ENCODE measurements at places on chromosomes 3 and 15.

- DNase-seq = no peak
Observed at GRCh38 chr3:106359692-106360091, 490.9 kb upstream of the CBLB start.

GRCh38 chr3:112990672-112991602, at the start of gene GTPBP8:
GTPBP8 (plus strand) TSS chr3:112990984; CDS start chr3:112991000, 16 bp downstream.
- DNase-seq = peak; percentile 69

- DNase-seq = no peak
Observed at GRCh38 chr3:27677565-27677964, 44.6 kb downstream of the EOMES start.

GRCh38 chr3:42707620-42708355, 5.2 kb upstream of the HHATL start:
- no peak for DNase-seq

GRCh38 chr3:15769256-15769915, 28.4 kb downstream of the ANKRD28 start:
- no peak for DNase-seq

- no peak for DNase-seq
Observed at GRCh38 chr3:8482960-8483665, 18.5 kb upstream of the LMCD1 start.

DNA sequence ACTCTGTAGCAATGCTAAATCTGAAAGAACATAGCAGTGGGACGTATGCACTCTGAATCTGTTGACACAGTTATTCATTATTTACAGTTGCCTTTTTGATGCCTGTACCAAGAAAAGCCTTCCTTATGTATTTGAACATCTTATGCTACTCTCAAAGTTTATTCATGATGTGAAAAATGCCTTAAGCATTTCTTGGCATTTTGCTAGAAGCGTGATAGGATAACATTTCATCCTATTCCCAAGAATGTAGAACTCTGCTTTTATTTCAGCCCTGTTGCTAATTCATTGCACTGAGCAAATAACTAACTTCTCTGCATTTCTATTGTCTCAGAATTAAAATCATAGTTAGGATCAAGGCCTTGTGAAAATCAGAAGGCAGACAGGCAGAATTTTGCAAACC, 105.5 kb downstream of the STRIT1 start:
- no peak for DNase-seq

DNA sequence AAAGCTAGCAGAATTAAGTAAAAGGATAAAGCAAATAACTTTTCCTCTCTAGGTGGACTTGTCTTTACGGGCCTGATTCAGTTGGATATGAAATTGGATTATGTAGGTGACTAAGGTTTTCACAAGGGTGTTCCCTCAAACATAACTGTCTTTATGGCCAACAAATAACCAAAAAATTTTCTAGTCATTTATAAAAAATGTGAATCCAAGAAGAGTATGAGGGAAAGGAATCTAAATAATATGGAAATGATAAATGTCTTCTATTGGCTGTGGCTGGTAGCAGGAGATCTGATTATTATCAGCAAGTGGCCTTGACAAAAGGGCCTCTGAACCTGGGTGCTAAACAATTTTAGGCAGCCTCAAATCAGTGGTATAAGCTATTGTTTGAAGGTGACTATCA, 594.0 kb upstream of the UBE2E2 start:
- DNase-seq = no peak

GRCh38 chr15:85753791-85754452, 40.8 kb downstream of the KLHL25 start:
- no peak for DNase-seq

DNA sequence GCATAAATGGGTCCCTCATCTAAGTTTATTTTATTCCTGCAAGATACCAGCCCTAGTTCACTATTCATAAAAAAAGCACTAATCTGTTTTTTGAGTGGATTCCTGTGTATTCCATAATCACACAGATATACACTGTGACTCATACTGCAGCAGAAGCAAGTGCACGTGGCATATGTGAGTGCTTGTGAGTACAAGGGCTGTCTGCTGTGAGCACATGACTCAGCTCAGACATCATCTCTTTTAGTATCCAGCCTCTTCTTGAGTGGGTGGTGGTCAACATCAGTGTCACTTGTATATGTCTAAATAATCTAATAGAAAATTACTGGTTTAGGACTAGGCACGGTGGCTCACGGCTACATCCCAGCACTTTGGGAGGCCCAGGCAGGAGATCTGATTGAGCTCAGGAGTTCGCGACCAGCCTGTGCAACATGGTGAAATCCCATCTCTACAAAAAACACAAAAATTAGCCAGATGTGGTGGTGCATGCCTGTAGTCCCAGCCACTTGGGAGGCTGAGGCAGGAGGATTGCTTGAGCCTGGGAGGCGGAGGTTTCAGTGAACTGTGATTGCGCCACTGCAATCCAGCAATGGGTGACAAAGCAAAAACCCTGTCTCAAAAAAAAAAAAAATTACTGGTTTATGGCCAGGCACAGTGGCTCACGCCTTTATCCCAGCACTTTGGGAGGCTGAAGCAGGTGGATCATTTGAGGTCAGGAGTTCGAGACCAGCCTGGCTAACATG, 49.8 kb downstream of the NIPA2 start:
- DNase-seq = peak; percentile 71

DNA sequence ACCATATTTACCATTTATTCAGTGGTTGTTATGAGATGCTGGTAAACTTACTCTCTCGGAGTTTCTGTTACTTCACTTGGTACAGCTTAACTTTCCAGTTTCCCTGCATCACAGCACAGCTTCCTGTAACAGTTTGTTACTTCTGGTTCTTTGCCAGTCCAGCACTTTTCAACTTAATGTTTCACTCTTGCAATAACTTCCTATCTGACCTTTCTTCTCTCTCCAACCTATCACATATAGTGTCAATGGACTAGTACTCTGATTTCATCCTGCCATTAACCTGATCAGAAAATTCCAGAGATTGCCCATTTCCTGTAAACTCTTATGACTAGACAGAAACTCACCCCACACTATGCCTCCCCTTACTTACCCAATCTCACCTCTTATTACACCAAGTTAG, 3.9 kb upstream of the ATP11B start:
- DNase-seq = no peak

- no peak for DNase-seq
Observed at GRCh38 chr3:119237299-119237698, 3.4 kb downstream of the B4GALT4 start.

DNA sequence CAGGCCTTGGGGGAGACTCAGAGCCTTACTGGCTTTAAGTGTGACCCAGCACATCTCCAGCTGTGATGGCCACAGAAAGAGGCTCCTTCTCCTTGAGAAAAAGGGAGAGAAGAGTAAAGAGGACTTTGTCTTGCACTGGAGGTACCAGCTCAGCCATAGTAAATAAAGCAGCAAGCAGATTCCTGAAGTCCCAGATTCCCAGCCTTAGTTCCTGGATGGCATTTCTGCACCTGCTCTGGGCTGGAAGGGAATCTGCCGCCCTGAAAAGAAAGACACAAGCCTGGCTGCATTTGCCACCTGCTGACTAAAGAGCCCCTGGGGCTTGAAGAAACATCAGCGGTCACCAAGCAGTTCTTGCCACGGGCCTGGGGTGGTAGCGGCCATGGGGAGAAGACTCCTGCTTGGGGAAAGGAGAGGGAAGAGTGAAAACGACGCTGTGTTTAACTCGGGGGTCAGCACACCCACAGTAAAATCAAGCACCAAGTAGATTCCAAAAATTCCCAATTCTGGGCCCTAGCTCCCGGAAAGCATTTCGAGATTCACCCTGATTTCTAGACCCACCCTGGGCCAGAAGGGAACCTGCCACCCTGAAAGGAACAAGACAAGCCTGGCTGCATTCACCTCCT, 24.2 kb upstream of the TNK2 start:
- no peak for DNase-seq

GRCh38 chr3:38763569-38763968, 52.4 kb downstream of the SCN10A start:
- DNase-seq = no peak

DNA sequence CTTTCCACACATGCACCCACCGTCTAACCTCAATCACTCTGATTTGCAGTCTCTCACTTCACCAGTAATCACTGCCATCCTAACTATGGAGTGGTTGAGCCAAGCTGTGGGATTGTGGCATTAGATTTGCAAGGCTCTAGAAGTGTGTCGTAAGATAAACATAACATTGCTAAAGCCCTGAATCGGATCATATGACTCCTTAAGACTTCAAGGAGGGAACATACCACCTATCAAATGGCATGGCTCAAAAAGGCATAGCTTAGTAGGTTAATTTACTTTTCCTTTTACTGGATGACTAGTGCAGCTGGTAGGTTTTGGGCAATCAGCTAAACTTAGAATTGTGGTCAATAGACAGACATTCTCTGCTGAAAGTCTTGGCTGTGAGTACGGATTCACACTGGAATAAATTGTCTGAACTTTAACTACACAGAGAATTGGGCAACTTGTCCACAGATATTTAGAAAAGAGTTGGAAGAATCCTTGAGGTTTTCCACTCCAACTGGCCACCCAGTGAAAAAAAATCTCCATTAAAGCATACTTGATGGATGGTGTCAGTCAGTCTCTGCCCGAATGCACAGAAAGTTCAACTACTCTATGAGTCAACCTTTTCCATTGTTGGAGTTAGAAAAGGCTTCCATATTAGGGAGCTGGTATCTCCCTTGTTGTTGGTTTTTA, 476.7 kb upstream of the CBLB start:
- DNase-seq = peak; percentile 33

- DNase-seq = no peak
Observed at GRCh38 chr3:41581700-41582099, 380.2 kb downstream of the ULK4 start.

- no peak for DNase-seq
Observed at GRCh38 chr3:21152555-21152954, 598.5 kb downstream of the ZNF385D start.

GRCh38 chr3:192494174-192494573, 233.2 kb downstream of the FGF12 start:
- peak; percentile 89 for DNase-seq

GRCh38 chr15:40985541-40986330, 32.5 kb downstream of the CHAC1 start:
- no peak for DNase-seq

GRCh38 chr15:34047893-34048775, 9.1 kb upstream of the AVEN start:
- no peak for DNase-seq

DNA sequence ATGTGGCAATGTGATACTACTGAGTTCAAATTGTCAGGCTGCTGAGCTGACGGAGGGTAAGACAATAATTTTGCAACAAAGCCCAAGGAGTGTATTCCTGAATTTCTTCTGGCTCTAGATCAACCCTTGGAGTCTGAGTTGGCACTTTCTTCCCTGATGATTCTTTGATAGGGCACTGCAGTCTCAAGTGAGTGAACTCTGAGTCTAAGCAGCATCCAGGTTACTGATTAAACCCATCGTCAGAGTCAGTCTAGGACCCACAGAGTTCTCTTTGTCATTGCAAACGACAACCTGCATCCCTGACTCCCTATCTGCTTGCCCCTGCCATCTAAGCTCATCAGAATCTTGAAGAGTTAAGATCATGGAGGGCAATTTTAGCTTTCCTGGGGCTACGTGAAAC, 58.6 kb downstream of the MME start:
- no peak for DNase-seq

DNA sequence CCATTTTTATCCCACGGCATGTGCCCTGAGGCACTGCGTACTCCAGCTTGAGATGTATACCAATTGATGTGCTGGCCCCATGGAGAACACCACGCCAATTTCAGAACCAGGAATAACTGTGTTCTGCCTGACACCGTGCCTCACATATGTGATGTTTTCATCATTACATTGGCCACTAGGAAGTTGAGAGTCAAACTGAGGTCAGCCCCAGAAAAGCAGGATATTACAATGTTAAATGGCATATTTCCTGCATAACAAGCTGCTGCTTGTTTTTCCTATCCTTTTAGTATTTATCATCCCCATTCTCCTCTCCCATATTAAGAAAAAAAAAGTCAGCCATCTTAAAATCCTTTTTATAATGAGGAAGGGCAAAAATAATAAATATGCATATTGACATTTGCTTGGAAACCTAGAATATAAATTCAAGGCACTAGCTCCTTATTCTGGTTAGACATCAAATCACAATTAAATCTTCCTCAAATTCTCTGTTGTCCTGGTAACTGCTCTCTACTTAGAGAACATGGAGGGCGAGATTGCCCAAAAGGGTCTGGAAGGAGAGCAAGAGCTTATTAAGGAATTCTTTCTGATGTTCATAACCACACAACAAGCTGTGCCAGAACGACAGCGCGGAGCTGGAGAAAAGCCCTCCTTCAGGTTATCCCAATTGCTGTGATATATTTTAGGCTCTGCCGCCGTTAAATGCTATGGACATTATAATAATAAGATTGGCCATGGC, 112.6 kb downstream of the UACA start:
- peak; percentile 42 for DNase-seq

DNA sequence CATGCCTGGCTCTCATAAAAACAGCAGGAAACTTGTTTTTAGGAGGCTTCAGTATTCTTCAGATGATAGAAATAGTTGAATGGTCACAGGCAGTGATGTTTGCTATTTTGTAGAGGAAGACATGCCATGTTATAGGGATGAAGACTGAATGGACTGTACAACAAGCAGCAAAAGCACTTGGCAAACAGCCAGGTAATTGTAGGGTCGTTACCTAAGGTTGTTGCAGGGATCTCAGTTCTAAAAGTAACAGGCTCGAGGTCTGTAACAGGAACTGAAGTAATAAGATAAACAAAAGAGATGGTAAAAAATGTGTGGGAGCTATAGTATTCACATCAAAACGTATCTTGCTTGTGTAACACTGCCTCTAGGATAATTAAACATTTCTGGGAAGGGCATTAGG, 116.3 kb downstream of the TFG start:
- no peak for DNase-seq

- DNase-seq = no peak
Observed at GRCh38 chr15:88378188-88378637, 89.0 kb downstream of the MRPL46 start.

DNA sequence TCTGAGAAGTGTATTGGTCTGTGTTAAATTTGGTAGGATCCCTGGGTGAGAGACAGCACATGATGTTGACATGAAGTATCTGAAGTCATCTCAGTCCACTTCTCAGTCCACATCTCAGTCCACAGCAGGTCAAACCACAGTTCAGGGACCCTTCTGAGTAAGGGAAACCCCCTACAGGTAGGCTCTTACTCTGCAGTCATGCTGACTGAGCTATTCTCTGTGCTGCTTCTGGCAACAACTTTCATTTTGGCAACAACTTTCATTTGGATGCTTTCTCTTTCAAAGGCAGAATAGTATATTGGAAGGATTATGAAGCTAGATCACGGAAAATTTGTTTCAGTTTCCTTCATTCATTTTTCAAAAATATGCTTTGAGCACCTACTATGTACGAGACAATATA, 178.2 kb upstream of the GOLIM4 start:
- no peak for DNase-seq

DNA sequence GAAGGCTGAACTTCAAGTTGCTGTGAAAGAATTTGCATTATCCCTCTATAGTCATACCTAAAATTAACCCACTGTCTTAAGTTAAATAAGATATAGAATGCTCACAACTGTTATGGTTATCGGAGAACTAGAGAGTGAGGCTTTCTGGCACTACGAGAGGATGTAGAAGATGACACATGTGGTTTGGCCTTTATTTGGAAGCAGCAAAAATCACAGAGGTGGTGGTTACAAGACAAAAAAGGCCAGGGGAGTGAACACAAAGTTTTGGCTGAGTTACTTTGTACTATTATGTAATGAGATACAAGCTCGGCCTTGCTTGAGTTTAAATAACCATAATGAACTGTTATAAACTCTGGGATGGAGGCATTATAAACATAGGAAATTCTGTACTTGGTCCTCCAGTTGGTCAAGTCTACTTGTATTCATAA, 78.3 kb upstream of the ICE2 start:
- DNase-seq = no peak

- no peak for DNase-seq
Observed at GRCh38 chr3:155949453-155950217, 79.2 kb downstream of the GMPS start.

All from kidney capillary endothelial cell (primary cell).